ENCODE measurements at places on chromosomes 2 and 18. TPM values are rescaled to one million over a fixed set of nuclear protein-coding genes. Genes with fewer than 3 reads are reported as not detected.

DNA sequence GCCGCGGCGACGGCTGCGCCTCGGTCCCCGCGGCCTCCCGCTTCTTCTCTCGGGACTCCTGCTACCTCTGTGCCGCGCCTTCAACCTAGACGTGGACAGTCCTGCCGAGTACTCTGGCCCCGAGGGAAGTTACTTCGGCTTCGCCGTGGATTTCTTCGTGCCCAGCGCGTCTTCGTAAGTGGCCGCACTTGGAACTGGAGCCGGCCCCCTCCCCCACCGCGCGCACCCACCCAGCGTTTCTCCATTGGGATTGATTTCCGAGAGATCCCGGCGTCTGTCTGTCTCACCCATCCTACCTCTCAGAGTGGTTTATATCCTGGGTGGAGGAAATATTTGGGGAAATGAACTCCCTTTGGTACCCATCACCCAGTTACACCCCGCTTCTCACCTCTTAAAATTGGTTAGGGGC lies 498 bp downstream of the ITGAV start:
- H3K27ac ChIP-seq = peak overlapping the region; percentile 74
- no peak for DNase-seq
- H3K4me3 ChIP-seq = peak overlapping the region; percentile 92
- no peaks in the 10 kb centered on the region for H3K27me3 ChIP-seq
- no peaks in the 10 kb centered on the region for H3K36me3 ChIP-seq

DNA sequence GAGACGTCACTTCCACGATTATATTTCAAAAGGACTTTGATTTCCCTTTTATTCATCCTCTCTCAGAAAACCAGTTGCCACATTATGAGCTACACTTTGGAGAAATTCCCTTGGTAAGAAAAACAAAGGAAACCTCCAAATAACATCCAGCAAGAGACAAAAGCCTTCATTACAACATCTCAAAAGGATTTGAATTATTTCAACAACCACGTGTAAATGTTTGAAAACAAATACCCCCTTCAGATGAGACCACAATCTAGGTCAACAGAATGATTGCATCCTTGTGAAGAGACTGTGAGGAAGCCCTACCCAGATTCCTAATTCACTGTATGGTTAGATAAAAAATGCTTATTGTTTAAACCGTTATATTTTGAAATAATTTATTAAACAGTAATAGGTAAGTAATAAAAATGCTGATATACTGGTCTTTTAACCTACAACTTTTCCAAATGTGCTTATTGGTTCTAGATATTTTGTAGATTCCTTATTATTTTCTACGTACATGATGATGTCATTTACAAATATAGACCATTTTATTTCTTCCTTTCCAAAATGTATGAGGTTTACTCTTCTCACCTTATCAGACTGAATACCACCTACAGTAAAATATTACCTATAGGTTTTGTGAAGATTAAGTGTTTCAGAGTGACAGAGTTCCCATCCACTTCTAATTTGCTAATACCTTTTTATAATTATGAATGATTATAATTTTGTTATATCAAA lies 922.7 kb upstream of the CHAC2 start:
- H3K36me3 ChIP-seq = no peaks in the 10 kb centered on the region
- no peak overlapping the region for H3K27ac ChIP-seq
- no peak overlapping the region for H3K4me3 ChIP-seq
- no peaks in the 10 kb centered on the region for H3K27me3 ChIP-seq

The CFC1 gene
- not detected for total RNA-seq

GRCh38 chr2:28325567-28326468 lies 66.8 kb upstream of the FOSL2 start:
- no peak overlapping the region for H3K27ac ChIP-seq
- H3K4me1 ChIP-seq = peaks cover 29% of the 10 kb centered on the region
- DNase-seq = no peak
- H3K4me3 ChIP-seq = no peak overlapping the region
- H3K36me3 ChIP-seq = 0 out of 2 replicates have a peak, but pooled peaks cover 8% of the 10 kb centered on the region

DNA sequence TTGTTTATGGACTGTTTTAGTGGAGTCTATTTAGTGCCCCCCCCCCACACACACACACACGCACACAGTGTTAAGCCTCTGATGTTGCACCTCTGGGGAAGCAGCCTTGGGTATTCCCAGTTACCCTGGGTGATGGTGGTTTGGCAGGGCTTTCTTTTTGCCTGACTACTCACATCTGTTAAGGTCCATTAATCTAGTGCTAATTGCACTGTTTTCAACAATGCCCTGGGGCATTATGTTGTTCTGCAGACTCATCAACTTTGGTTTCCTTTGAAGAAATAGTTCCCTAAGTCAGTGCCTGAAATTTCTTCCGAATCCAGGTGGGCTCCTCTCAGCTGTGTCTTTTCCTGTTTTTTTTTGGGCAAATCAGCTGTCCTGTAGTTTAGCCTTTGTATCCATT lies 34.7 kb downstream of the SPOPL start:
- H3K36me3 ChIP-seq = peaks cover 21% of the 10 kb centered on the region
- H3K27me3 ChIP-seq = no peaks in the 10 kb centered on the region
- DNase-seq = peak; percentile 7
- no peak overlapping the region for H3K27ac ChIP-seq
- H3K4me3 ChIP-seq = no peak overlapping the region
- H3K4me1 ChIP-seq = peaks cover 11% of the 10 kb centered on the region

The RAX gene
- total RNA-seq = not detected

DNA sequence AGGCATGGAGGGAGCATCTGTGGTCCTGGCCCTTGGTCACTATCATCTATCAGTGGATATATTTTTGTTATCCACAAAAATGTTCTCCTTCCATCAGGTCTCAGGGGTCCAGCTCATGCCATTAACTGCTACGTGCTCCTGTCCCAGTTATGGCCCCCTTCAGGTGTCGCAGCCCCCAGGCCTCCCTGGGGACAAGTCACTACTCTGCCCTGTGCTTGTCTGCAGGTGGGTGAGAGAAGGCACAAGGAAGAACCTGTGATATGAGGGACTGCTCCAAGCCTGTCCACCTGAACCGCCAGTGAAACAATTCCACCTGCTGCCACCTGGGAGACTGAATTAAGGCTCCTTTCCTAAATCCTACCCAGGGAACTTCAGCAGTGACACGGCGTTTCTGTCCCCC lies 229.6 kb upstream of the ID2 start:
- H3K4me3 ChIP-seq = no peak overlapping the region
- H3K27me3 ChIP-seq = peaks cover 7% of the 10 kb centered on the region
- no peaks in the 10 kb centered on the region for H3K36me3 ChIP-seq
- H3K4me1 ChIP-seq = peaks cover 9% of the 10 kb centered on the region

GRCh38 chr2:63719052-63719451 lies 122.6 kb upstream of the UGP2 start:
- no peak for DNase-seq
- H3K27ac ChIP-seq = no peak overlapping the region
- H3K4me3 ChIP-seq = no peak overlapping the region
- H3K4me1 ChIP-seq = peaks cover 16% of the 10 kb centered on the region
- no peaks in the 10 kb centered on the region for H3K36me3 ChIP-seq

The DOK6 gene
- total RNA-seq = not detected

DNA sequence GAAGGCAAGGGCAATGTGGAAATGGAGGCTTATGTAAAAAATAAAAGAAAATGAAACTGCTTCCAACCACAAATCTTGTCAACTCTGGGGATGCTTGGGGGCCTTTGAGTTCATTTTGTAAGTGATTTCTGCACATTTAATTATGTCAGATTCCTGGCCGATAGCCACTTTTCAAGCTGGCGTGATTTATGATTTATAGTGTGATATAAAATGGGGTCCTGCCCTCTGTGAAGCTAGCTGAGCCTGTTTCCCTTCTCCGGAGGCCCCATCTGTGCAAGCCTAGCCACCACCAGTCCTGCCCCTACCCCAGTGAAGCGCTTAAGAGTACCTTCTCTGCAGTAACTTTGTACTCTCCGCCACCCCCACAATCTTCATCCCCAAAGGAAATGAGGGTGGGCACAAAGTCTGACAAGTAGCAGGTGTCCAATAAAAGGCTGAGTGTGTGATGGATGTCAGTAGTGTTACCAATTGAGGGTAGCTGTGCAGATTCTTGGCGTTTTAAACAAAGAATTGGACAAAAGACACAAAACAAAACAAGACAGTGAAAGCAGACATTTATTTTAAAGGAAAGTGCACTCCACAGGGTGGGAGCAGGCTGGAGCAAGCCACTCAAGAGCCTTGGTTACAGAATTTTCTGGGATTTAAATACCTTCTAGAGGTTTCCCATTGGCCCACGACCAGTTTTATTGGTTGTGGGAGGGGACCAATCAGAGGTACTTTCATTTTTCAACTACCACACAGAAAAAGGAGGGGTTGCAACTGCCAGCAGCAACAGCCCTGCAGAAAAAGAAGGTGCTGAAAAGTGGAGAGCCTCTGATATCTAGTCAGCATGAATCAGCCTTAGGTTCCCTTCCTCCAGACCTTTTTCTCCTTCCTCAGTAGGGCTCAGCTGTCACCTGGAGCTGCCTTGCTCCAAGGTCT lies 39.0 kb upstream of the SIX3 start:
- no peaks in the 10 kb centered on the region for H3K4me1 ChIP-seq
- H3K27me3 ChIP-seq = peaks cover 30% of the 10 kb centered on the region
- DNase-seq = no peak
- H3K36me3 ChIP-seq = no peaks in the 10 kb centered on the region

The SLC11A1 gene
- total RNA-seq = 0.15 TPM

The CTLA4 gene
- total RNA-seq = not detected

The NOL4 gene
- total RNA-seq = not detected

GRCh38 chr18:48193521-48194492 lies 215.4 kb downstream of the ZBTB7C start:
- peaks cover 39% of the 10 kb centered on the region for H3K27me3 ChIP-seq
- H3K4me1 ChIP-seq = no peaks in the 10 kb centered on the region
- H3K36me3 ChIP-seq = no peaks in the 10 kb centered on the region
- no peak for DNase-seq
- H3K27ac ChIP-seq = no peak overlapping the region

DNA sequence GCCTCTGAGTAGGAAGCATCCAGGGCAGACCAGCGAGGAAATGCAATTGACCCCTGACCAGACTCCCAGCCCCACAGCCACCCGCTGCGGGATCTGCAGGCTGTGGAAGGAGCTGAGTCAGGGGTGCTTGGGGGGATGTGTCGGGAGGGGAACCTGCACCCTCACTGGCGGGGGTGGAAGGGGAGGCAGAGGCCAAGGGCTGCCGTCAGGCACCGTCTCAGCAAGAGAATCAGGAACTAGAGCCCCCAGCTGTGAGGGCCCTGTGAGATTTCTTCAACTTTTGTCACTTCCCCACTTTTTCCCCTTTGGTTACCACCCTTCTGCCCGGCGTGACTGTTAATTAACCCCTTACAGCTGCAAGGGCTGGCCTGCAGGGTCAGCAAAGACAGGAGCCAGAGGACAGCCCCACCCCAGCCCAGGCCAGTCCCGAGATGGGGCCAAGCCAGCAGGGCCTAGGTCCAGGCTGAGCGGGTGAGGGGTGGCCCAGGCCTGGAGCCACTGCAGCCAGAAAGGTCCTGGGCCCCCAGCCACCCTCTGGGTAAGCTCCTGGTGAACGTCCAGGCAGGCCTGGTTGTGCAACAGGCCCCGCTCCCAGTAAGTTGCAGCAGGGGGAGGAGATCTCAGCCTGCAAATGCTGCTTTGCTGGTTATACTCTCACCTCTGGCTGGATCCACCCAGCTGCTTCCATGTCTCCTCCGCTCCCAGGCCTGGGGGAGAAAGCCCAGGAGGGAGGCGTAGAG lies 147.0 kb upstream of the ID2 start:
- H3K27me3 ChIP-seq = peaks cover 17% of the 10 kb centered on the region
- H3K4me3 ChIP-seq = no peak overlapping the region
- H3K27ac ChIP-seq = no peak overlapping the region
- peaks cover 10% of the 10 kb centered on the region for H3K4me1 ChIP-seq

DNA sequence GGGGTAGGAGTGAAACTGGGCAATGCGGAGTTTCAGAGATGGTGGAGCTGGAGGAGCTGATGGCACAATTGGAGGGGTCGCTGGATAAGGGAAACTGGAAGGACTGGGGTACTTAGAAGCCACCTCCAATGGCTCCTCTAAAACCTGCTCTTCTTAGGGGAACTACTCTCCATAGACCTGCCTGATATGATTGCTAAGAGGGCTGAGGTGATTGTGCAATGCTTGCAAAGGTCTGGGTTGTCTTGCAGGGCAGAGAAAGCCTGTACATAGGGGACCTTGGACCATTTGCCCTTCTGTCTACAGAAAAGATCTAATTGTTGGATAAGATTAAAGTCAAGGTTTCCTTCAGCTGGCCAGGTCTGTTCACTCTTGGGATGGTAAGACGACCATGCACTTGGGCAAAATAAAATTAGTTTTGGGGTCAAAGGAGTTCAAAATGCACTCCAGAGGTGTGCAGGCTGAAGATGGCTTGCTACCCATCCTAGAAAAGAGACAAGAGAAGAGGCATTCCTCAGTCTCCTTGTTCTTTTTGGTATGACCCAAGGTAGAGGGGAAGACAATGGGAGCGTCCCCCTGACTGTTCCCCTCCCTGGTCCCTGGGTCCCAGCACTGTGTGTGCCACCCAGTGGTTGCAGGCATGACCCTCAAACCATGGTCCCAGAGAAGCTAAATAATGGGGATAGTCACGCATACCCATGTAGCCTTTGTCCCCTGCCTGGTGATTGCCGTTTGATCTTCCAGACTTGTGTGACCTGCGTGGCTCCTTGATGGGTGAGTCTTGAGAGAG lies 41.1 kb downstream of the STK17B start:
- no peak overlapping the region for H3K27ac ChIP-seq
- H3K4me3 ChIP-seq = no peak overlapping the region
- peaks cover 2% of the 10 kb centered on the region for H3K27me3 ChIP-seq
- DNase-seq = no peak
- H3K36me3 ChIP-seq = peaks cover 49% of the 10 kb centered on the region

DNA sequence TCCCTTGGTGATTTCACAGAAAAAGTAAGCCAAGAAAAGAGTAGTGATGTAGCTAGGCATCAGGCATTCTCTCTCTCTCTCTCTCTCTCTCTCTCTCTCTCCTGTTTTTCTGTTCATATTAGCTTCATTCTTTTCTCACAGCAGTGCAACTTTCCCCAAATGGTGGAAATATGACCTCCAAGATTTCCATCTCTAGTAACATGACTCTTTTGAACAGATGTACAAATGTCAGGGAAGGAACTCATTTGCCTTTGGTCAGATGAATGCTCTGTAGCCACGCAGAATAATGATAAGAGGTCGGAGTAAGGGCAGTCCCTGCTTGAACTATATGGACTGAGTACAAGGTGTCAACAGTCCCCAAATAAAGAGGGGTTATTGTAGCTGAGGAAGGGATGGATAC lies 316.2 kb downstream of the GALNT13 start:
- no peaks in the 10 kb centered on the region for H3K4me1 ChIP-seq
- H3K4me3 ChIP-seq = no peak overlapping the region
- DNase-seq = no peak
- no peaks in the 10 kb centered on the region for H3K27me3 ChIP-seq
- H3K36me3 ChIP-seq = no peaks in the 10 kb centered on the region

DNA sequence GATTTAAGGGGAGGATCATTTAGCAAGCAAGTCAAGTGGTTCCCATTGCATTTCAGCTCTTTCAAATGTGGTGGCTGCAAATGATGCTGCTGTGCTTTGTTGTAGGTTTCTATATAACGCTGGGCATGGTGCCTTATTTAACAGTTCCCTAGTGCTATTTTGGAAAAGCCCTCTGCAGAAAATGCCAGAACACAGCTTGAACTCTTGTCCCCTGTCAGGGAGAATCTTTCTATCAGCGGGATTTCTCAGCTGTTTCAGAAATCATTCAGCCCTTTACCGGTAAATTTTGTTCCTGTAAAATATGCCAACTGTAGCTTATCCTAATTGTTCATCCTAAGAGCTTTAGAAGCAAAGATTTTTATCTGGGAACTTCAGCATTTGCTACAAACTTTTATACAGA lies 77.8 kb upstream of the DTNA start:
- no peak overlapping the region for H3K27ac ChIP-seq

The FZD7 gene
- total RNA-seq = 123 TPM

- DNase-seq = no peak
- no peak overlapping the region for H3K4me3 ChIP-seq
- H3K27me3 ChIP-seq = peaks cover 5% of the 10 kb centered on the region
- peaks cover 26% of the 10 kb centered on the region for H3K36me3 ChIP-seq
- no peak overlapping the region for H3K27ac ChIP-seq
Observed at GRCh38 chr2:84768840-84769239, 112.0 kb downstream of the TRABD2A start.

All from HFFc6 (cell line).